ENCODE measurements at places on chromosomes 13 and 19.

DNA sequence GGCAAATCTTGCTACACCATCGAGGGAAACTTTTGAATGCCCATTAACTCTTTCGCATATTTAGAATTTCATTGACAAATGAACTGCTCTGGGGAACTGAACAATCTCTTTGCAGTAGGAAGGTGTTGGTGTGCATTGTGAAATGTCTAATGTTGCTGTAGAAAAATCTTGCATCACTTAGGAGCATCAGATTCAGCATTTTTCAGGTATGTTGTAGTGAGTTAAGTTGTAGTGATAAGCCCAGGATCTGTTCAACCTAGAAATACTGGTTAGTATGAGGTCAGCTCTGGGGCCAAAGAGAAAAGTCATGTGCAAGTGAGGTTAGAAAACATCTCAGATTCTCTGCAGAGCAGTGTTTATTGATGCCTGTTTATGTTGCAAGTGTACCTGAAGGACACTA is 4.1 kb downstream of the FRY start:
- no peak for DNase-seq

DNA sequence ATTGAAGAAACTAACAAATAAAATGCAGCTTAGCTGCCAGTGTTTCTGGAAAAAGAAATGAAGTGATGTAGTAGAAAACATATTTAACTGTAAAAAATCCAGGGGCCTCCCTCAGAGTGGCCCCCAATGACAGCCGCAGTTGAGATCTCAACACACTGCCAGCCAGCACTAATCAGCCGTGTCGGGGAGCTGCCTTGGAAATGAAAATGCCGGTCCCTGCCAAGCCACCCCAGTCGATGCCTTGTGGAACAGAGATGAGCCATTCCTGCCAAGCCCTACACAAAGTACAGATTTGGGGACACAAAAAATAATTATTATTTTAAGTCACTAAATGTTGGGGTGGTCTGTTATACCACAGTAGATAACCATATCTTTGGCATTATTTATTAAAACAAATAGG is 1342.4 kb downstream of the EFNB2 start:
- DNase-seq: no peak

- DNase-seq: no peak
Observed at GRCh38 chr19:6691342-6691741, 21.4 kb upstream of the TNFSF14 start.

DNA sequence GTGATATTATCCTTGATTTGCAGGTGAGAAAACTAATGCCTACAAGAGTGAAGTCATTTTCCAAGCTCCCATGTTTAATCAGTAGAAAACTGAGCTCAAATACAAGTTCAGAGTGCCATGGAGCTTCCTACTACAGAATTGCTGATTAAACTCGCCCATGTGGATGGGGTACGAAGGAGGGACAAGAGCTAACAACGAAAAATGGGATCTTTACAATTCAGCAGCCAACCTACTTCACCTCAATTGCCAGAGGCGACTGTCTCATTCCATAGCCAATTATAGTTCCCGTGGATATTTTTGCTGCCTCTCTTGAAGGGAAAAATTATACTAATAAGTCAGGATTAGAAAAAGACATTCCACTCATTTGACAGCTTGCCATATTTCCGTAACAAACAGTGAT is 1155.1 kb downstream of the OLFM4 start:
- no peak for DNase-seq

DNA sequence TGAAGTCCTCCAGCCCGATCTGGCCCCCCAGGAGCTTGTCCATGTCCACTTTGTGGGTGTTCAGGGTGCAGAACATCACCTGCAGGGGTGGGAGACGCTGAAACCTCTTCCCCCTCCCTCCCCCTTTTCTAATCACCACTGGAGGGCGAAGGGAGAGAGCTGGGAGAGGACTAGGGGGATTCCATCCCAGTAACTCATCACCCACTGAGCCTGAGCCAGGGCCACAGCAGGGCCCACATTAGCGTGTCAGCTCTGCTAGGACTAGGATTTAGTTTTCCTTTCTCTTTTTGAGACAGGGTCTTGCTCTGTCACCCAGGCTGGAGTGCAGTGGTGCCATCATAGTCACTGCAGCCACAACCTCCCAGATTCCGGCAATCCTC is 5.5 kb upstream of the PTGER1 start:
- DNase-seq: no peak

DNA sequence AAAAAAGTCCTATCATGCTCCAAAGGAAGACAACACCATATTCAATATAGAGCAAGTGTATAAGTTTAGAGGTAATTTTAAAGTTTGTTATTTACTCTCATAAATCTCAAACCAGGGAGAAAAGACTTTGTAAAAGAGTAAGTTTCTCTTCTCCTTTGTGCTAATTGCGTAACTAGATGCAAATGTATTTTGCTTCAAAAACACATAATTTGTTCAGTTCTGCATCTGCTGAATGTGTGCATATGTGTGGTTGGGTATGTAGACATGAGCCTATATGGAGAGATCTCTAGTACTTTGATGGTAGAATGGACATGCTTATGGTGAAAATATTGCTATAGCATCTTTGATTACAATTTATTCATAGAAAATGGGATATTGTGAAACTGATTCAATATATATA is 17.8 kb upstream of the MIR17HG start:
- DNase-seq: no peak

DNA sequence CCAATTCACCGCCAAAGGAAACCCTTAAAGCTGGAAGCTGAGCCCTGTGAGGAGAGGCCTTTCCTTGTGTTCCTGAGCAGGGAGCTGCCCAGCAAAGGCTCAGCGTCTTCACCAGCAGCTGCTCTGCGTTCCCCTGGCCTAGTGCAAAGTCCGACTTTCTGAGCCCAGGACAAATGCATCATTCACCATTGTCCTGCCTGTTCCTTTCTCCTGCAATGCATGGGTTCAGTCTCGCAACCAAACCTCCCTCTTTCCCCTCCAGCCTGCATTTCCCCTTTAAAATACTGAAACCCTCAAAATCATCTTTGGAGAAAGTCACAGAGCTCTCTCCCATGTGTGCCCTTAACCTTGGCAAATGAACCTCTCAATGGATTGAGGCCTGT is 12.9 kb upstream of the TMEM255B start:
- no peak for DNase-seq

DNA sequence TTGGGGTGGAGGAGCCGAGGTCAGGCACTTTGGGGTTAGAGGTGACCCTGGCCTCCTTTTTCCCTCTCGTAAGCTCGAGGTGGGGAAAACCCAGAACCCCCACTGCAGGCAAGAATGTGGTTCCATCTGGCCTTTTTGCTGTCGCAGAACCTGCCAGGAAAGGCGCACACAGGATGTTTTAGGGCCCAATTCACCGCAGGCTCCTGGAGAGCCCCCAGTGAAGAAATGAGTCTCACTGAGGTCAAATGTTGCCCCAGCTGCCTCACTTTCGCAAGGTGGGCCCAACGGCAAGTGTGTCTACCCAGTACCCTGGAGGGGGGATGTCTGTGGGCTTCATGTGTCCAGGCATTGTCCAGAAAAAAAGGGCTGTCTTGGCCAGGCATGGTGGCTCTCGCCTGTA is 61.8 kb downstream of the PEX11G start:
- DNase-seq: no peak

DNA sequence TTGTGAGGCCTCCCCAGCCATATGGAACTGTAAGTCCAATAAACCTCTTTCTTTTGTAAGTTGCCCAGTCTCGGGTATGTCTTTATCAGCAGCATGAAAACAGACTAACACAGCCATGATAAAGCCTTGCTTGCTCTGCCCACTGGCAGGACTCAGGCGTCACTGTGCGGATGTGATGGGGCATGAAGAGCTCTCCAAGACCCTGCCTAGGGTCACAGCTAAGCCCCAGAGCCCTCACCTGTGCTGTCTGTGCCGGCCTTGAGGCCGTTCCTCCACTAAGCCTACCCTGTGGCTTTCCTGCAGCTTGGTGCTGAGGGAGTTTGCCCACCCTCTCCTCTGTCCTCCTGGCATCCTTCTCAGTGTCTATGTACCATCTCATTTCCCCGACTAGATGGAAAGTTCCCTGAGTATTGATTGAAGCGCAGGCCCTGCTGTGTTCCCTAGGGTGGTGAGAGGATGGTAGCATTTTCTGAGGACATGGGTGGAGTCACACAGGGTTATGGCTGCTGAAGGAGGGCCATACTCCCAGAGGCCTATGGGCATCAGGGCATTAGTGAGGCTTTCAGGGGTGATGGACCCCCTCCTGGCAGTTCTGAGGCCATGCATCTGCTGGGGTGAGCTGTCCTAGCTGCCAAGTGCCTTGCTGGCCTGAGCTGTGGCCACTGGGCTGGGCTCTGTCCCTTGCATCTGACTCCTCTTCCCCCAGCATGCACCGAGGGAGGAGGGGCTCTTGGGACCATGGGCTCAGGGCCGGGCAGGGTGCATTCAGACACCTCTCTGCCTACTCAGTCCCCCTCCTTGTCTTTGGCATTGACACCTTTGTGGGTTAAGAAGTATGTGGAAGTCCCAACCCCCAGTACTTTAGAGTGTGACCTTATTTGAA is 75.3 kb downstream of the TEX29 start:
- no peak for DNase-seq

- DNase-seq: no peak
Observed at GRCh38 chr19:15180451-15181390, 20.1 kb downstream of the NOTCH3 start.
